ENCODE measurements at places on chromosomes 2 and 18.

DNA sequence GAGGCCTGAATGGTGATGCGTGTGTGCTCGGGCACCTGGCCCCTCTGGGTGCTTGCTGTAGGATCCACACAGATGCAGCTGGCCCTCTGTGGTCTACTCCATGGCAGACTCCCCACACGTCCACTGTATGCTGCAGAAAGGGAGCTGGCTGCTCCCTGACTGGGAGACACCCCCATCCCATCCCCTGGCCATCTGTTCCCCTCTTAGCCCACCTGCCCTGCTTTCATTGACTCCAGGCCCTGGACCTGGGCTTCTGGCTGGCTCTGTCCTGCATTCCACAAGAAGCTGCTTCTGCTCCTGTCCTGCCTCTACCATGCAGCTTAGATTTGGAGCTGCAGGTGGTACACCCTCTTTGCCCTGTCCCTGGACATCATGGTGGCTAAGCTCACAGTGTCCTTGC lies 80.1 kb downstream of the FHOD3 start:
- DNase-seq, result no peak

GRCh38 chr2:181165199-181165868 lies 184.9 kb downstream of the UBE2E3 start:
- no peak for DNase-seq

- DNase-seq, result no peak
These were observed 343.5 kb downstream of the MTX2 start for GRCh38 chr2:176612736-176613135.

- no peak for DNase-seq
These were observed 22.4 kb downstream of the TMEM37 start for GRCh38 chr2:119453972-119454593.

DNA sequence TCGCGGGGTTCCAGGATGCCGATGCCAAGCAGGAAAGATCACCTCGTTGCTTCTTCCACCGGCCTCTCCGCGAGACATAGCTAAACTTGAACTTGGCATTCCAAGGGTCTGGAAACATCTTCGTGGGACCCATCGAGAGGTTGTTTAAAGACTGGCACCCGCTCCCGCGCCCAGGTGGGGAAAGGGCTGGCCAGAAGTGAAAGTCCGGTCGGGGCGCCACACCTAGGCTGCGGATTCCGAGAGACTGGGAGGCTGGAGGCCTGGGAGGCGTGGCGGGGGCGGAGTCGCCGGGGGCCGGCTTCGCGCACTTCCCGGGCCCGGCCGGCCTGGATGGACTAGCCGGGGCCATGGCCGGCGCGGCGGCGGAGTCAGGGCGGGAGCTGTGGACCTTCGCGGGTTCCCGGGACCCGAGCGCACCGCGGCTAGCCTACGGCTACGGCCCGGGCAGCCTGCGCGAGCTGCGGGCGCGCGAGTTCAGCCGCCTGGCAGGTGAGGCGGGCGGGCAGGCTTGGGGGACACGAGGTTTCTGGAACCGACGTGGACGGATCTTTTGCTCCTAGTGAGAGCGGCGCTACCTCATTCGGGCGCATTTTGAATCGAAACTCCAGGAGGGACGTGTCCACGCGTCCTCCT lies at the start of gene MOCOS:
Gene MOCOS, plus strand, starts transcription at position 305 of the 633 bp plus-strand sequence. Its CDS starts 43 bp downstream, at position 348.
- peak; percentile 87 for DNase-seq

DNA sequence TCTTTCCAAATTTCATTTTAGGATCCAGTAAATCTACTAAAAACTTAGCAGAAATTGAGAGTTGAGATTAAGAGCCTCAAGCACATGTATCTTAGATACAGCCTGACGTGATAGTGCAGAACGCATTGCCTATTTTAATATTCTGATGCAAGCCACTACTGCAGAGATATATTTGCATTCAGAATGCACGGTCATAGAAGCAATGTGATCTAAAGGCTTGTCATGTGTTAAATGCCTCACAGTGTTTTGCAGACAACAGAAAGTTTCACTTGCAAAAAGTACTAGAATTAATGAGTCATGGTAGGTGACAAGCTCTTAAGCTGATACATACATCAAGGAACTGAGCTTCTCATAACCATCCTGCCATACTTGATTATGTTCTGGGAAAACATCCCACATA lies 886.7 kb upstream of the CHAC2 start:
- no peak for DNase-seq

DNA sequence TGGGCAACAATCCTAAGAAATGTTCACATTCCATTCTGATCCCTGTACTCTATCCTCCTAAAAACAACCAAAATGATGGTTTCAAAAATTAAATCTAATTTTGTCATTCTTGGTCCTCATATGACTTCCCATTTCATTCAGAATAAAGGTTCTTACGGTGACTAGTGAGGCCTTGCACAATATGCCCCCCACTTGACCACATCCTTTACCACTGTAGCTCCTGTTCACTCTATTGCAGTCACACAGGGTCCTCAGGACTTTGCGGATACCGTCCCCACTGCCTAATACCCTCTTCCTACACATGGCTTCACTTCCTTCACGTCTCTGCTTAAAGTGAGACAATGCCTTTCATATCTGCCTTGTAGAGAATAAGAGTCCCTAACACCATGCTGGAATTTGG lies 1058.7 kb upstream of the KLHL29 start:
- no peak for DNase-seq

DNA sequence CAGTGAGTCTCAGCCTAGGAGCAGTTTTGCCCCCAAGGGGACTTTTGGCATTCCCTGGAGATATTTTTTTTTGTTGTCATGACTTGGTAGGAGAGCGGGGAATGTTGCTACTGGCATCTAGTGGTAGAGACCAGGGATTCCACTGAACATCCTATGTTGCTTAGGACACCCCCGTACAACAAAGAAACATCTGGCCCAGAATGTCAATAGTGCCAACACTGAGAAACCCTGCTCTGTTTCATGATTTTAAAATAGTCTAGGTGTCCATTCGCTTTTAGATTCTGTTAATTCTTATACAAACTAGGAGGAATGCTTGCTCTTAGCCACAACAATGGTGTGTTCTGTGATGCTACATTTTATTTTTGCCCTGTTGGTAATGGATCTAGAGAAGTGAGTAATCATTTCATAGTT lies 225.8 kb upstream of the SIX3 start:
- DNase-seq, result no peak
